ENCODE measurements at places on chromosomes 1 and 21.
A peak's percentile ranks its signal among the peaks of the same experiment; 100 is the strongest.

- no peak for DNase-seq
Observed at GRCh38 chr1:7471836-7472235, 299.3 kb upstream of the VAMP3 start.

DNA sequence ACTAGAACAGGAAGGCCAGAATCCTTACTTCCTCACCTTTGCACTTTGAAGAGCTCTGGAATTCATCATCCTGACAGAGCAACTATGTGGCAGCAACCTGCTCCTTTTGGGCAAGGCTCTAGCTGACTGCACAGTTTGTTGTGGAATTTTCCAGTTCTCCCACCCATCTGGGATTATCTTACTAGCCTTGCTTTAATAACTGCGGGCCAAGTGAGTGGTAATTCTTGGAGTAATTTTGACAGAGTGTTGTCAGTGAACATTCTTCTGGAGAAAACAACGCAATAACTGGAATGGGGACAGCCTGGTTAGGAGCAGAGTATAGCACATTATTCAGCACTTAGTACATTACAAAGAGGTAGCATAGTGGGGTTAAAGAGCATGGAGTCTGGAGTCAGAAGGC, 75.3 kb downstream of the NTMT2 start:
- DNase-seq: peak; percentile 56

DNA sequence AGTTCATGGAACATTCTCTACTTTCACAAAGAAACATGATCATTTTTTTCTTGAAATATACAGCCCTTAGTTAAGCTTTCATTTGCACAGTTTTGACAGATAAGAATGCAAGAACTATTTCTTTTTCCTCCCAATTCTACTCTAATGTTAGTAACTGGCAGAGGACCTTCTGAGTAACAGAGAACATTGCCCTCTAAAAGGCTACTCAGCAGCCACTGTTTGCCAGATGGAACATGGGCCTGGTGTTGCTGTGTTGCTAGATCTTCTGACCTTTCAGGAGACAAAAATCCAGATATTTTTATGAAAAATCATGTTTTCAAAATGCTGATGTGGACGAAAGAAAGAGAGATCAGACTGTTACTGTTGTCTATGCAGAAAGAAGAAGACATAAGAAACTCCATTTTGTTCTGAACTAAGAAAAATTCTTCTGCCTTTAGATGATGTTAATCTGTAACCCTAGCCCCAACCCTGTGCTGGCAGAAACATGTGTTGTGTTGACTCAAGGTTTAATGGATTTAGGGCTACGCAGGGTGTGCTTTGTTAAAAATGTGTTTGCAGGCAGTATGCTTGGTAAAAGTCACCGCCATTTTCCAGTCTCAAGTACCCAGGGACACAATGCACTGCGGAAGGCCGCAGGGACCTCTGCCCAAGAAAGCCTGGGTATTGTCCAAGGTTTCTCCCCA, 2.9 kb upstream of the PRDX6 start:
- no peak for DNase-seq

DNA sequence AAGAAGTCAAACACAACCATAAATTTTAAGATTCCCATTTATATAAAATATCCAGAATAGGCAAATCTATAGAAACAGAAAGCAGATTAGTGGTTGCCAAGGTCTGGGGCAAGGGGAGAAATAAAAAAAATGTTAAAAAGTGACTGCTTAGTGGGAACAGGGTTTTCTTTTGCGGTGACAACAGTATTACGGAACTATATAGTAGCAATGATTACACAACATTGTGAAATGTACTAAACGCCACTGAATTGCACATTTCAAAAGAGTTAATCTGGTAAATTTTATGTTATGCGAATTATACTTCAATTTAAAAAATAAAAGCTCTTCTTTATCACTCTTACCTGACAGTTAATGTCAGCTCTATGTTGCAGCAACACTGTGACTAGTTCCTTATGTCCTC, 105.2 kb downstream of the ACBD6 start:
- no peak for DNase-seq

DNA sequence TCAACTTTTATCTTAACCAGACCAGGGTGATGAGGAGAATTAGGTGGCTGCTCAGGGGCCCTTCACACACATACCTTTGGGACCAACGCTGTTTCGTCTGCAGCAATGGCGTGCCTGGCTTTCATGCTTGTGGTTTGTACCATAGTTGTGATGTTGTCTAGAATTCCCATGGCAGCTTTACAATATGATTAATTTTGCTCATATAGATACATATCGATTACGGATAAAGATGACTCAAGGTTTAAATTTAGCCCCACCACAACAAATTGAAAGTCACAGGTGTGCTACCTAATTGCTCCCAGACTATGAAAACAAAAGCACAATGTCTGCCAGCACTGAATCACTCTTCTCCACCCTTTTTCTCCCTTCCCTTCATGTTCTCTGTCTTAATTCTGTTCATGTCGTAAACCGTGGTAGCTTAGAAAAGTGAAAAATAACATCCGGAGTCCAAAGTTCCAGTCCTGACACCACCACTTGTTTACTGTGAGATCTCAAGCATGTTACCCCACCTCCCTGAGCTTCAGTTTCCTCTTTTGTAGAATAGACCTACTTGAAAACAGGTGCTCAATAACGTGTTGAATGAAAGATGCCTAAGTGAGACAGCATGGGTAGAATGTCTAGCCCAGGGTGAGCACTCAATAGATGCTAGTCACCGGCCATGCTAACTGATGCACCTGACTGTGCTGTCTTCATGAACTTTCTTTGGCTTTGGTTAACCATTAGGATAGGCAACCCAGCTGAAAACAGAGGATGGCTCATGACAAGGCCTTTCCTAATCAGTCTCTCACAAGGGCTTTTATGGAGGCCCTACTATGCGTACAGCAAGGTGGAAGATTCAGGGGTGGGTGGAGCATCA, 22.1 kb upstream of the JUN start:
- no peak for DNase-seq

DNA sequence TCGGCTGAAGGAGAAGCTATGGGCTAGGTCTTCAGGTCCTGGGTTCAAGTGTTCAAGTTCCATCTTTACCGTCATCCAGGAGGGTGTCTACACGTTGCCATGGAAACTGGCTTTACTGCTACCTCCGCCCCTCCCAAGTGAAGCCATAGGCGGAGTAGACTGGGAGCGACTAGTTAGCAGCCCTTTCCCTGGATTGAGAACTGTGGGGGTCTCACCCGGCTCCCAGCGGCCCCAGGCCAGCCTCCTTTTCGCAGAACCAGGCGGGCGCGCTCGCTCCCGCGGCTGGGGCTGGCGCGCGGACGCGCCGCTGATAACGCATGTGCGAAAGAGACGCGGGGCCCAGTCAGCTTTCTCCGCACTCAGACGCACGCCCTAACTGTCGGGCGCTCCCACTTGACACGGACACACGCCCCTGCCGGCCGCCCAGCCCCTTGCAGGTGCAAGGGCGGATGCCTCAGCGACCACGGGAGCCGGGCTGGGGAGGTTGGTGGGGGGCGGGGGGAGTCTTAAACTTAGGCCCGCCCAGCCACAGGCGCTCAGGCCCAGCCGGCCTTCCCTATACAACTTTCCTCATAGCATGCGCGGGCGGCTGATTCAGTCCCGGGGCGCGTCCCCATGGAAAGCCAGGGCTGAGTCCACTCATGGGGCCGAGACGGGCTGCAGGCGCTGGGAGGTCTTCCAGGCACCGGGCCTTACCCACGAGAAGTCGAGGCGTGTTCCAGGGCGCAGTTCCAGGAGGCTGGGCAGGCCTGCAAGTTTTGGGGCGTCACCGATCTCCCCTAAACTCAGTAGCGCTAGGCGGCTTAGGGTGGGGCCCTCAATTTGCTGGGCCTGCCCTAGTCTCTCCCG, 7.4 kb downstream of the EFNA4 start:
- DNase-seq: peak; percentile 64

DNA sequence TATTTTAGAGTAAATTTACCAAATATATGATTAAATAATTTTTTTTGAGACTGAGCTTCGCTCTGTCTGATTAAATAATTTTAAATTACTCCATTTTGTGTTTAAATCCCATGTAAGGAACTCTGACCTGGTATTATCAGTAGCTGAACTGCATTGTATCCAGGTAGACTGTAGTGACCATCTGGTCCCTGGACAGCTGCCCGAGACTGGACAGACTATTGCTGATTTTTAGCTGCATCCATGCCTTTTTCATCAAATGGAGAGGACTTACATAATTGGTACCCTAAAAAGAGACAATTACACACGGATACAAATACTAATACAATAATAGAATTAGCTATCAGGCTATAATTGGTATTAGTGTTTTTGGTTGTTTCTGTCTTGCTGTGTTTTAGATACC, 20.6 kb downstream of the OLFM3 start:
- no peak for DNase-seq

- DNase-seq: no peak
Observed at GRCh38 chr1:44405798-44406736, 1.0 kb downstream of the RNF220 start.

GRCh38 chr1:105337420-105337819, 1587.7 kb downstream of the AMY1C start:
- DNase-seq: no peak

DNA sequence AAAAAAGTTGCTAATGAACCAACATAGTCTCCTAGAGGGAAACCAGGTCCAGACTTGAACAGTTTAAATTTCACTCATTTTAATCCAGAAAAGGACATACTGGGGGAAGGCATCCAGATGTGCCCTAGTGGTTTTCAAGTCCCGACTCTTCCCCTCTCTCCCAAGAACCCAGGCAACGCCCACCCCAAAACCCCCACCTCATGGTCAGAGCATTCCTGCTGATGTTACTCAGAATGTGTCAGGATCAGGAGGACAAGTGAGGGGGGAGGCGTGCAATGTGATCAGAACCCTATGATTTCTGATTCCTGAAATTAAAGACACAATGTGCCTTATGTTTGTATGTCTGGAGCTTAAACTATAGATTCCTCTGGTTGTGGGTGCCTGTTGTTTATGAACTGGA, 1.6 kb upstream of the CTSK start:
- no peak for DNase-seq

- no peak for DNase-seq
Observed at GRCh38 chr1:174491606-174492005, 43.8 kb downstream of the GPR52 start.

- DNase-seq: no peak
Observed at GRCh38 chr1:56617141-56617540, 28.0 kb upstream of the PRKAA2 start.

- DNase-seq: no peak
Observed at GRCh38 chr1:27566462-27567145, 37.3 kb downstream of the AHDC1 start.

DNA sequence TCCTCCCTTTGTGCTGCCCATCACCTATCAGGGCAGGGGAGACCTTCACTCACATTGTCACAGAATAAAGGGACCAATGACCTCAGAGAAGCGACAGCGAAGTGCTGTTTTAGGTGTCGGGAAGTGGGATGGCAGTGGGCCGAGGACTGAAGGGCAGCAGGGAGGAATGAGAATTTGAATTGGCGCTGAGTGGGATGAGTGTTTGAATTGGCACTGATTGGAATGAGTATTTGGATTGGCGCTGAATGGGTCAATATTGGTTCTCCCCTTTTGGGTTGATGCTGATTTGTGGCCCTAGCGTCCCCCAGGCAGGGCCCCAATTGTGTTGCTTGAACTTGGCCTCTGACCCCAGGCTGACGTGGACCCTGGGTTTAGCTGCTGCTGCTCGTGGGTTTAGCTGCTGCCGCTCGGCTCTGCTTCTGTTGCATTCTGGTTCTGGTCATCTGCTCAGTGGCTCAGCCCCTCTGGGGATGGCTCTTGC, 12.4 kb upstream of the UMODL1 start:
- no peak for DNase-seq

DNA sequence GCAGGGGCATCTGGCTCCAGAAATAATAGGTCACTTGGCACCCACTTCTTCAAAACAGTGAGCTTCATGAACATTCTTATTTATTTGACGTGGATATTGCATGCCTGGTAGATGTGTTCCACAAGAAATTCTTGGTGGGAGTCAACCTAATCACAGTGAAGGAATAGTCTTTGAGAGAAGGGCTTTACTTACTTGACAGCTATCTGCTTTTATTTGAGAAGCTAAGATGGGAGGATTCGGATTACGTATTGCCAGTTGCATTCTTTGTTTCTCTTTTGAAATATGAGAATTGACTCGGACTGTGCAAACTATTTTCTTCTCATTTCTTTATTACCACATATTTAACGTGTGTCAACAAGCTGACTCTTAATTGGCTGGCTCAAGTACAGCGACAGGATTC, 117.2 kb downstream of the FASLG start:
- DNase-seq: no peak

- DNase-seq: no peak
Observed at GRCh38 chr1:33370301-33370700, 49.4 kb upstream of the A3GALT2 start.

DNA sequence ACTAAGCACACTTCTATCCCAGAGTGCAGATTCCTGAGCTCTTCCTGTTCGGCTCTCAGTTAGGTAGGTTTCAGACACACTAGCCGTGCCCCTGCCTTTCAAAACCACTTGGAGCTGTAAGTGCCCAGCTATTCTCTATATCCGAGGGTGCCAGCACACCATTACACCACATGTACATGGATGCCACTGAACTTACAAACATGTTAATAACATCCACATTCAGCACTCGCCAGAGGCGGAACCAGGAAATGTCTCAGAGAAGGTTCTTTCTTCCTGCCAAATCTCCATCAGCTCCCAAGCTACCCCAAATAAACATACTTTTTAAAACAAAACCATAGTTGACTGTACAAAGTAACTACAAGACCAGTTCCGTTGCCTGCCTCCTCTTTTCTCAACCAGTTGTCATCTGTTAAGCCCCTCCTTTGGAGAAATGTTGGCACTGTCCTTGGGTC, 78.4 kb upstream of the CTTNBP2NL start:
- no peak for DNase-seq

DNA sequence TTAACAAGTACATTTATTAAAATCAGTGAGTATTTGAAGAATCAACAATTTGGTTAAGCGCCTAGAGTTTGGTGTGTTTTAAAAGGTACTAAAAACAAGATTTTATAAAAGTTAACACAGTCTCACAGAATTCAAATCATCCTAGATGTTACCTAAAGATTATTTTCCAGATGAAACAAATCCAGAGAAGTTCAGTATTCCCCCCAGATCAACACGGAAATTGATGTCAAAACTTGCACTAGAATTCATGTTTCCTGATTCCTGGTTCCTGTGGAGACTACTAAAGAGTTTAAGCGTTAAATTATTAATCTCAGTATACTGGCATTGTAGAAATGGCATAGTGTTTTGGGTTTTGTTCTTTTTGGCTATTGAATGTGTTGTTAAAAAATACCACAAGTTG, 1.4 kb downstream of the PTBP2 start:
- no peak for DNase-seq

DNA sequence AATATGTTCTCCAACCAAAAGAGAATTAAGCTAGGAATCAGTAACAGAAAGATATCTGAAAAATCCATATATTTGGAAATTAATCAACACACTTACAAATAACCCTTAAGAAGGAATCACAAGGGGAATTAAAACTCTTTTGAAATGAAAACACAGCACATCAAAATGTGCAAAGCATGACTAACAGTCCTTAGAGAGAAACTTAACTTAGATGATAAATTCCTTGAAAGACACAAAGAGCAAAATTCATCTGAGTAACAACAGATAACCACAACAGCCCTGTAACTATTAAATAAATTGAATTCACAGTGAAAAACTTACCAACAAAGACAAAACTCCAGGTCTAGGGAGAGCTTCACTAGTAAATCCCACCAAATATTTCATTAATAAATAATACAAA, 283.8 kb downstream of the SDCCAG8 start:
- DNase-seq: no peak

- no peak for DNase-seq
Observed at GRCh38 chr1:48048064-48048463, 50.9 kb upstream of the TRABD2B start.

- peak; percentile 69 for DNase-seq
Observed at GRCh38 chr1:220300442-220301121, 28.3 kb upstream of the RAB3GAP2 start.

GRCh38 chr1:19664453-19665185, at the start of gene HTR6:
TSS of gene HTR6 (plus strand) at chr1:19664875. CDS start at chr1:19665754, 879 bp downstream.
- no peak for DNase-seq

GRCh38 chr1:205325334-205325884, 3.9 kb upstream of the NUAK2 start:
- peak; percentile 83 for DNase-seq

Data from mucosa of gallbladder (tissue), 1 donor.